CD4-positive, CD25-positive, alpha-beta regulatory T cell (primary cell): ENCODE measurements at places on chromosomes 2 and 18. TPM values are rescaled to one million over a fixed set of nuclear protein-coding genes. Genes with fewer than 3 reads are reported as not detected.
A peak's percentile ranks its signal among the peaks of the same experiment; 100 is the strongest.

The TNS1 gene
- 0.49 TPM for total RNA-seq

DNA sequence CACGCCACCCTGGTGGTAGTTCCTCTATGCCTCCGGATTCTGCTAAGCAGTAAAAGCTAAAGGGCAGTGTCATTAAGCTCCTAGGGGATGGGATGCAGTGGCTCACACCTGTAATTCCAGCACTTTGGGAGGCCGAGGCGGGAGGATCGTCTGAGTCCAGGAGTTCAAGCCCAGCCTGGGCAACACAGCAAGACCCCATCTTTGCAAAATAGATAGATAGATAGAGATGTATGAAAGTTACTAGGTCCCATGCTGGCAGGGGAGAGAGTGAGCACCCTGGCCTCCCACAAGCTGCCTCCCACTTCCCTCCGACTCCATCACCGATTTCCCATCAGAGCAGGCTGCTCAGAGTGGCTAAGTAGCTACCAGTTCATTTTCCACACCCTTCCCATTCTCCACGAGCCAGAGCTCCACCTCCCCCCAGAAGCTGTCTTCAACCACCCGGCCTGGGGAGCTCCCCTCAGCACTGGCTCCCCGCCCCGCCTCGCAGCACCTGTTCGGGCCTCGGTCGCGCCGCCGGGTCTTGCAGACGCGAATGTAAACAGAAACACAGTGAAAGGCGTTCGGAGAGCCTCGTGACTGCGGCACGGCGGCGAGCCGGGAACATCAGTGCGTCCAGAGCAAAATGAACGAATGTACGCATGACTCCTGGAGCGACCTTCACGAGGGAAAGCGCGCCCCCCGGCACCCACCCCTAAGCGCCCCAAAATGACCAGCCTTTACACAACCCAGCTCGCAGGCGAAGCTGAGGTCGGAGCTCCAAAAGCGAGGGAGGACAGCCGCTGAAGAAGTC is 598 bp upstream of the CEP68 start:
- no peaks in the 10 kb centered on the region for H3K36me3 ChIP-seq
- H3K4me3 ChIP-seq = peak overlapping the region; percentile 65
- H3K4me1 ChIP-seq = peaks cover 58% of the 10 kb centered on the region
- no peaks in the 10 kb centered on the region for H3K27me3 ChIP-seq
- H3K27ac ChIP-seq = peak overlapping the region; percentile 74

The SCG2 gene
- total RNA-seq = not detected

DNA sequence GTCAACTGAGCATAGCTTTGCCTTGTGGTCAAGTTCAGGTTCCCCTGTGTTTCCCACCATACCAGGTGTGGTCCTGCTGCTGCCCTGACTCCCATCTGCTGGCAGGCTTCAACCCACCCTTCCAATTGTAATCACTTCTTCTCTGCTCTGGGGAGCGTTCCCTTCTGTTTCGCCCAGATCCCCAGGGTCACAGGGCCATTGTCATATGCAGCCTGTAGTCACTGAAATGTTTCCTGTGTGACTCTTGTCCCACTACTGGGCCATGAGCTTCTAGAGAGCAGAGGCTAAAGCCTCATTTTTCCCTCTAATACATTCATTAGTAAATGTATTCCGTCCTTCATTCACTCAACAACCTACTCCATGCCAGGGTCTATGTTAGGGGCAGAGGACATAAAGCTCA is 75.0 kb upstream of the LAPTM4A start:
- H3K27me3 ChIP-seq = peaks cover under 1% of the 10 kb centered on the region
- H3K27ac ChIP-seq = no peak overlapping the region
- DNase-seq = no peak
- H3K4me1 ChIP-seq = no peaks in the 10 kb centered on the region

DNA sequence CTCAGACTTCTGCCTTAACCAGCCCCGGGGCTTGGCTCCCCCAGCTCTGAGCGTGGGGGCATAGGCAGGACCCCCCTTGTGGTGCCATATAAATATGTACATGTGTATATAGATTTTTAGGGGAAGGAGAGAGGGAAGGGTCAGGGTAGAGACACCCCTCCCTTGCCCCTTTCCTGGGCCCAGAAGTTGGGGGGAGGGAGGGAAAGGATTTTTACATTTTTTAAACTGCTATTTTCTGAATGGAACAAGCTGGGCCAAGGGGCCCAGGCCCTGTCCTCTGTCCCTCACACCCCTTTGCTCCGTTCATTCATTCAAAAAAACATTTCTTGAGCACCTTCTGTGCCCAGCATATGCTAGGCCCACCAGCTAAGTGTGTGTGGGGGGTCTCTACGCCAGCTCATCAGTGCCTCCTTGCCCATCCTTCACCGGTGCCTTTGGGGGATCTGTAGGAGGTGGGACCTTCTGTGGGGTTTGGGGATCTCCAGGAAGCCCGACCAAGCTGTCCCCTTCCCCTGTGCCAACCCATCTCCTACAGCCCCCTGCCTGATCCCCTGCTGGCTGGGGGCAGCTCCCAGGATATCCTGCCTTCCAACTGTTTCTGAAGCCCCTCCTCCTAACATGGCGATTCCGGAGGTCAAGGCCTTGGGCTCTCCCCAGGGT is 5.5 kb downstream of the CTDSP1 start:
- peaks cover 17% of the 10 kb centered on the region for H3K36me3 ChIP-seq
- no peaks in the 10 kb centered on the region for H3K27me3 ChIP-seq
- DNase-seq = no peak
- H3K27ac ChIP-seq = peak overlapping the region; percentile 84
- peaks cover 64% of the 10 kb centered on the region for H3K4me1 ChIP-seq
- peak overlapping the region; percentile 37 for H3K4me3 ChIP-seq

DNA sequence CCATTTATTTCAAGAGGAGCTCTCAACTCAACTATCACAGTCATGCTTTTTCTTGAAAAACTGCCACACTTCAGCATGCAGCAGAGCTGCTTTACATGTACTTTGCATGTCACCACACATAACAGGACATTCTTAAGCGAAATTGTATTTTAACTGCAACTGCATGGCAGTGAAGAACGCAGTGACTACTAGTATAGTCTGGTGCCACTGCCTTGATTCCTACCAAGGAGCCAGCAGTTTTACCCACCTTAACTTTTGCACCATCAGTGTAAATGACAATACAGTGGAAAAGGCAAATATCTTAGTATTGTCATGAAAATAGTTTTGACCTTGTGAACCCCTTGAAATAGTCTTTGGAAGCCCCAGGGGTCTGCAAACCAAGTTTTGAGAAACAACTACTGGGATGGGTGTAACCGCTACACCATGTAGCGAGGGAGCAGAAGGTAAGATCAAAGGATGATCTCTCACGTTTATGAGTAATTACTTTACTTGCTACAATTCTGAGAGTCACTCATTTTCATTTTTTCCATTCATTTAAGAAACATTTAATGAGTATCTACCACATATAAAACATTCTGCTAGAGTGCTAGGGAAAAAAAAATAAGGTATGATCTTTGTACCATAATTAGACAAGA is 32.3 kb upstream of the MPP4 start:
- H3K27ac ChIP-seq = no peak overlapping the region
- no peaks in the 10 kb centered on the region for H3K27me3 ChIP-seq
- no peaks in the 10 kb centered on the region for H3K4me1 ChIP-seq
- no peak for DNase-seq
- H3K36me3 ChIP-seq = peaks cover 4% of the 10 kb centered on the region

DNA sequence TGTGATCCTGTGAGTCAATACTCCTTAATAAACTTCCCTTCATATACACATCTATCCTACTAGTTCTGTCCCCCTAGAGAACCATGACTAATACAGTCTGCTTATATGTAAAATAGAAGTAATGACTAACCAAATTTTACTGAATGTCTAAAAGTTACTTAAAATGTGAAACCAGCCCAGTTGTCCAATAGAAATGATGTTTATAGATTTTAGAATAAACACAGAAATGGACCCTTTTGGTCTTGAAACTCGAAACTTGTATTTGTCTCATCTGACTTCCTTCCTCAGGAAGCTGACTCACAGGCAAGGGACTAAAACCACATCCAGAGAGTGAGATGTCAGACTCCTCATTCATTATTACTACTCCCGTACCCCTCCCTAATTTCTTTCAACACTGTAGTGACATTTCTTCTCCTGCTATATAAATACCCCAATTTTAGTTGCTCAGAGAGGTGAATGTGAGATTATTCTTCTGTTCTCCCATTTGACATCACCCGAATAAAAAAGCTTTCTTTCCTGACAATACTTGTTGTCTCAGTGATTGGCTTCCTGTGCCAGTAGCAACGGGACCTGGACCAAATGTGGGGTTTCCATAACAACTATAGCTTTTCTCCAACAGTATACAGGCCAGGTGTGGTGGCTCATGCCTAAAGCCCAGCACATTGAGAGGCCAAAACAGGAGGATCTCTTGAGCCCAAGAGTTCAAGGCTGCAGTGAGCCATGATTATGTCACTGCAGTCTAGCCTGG is 486.0 kb downstream of the ERBB4 start:
- H3K27ac ChIP-seq = no peak overlapping the region
- no peaks in the 10 kb centered on the region for H3K4me1 ChIP-seq
- no peaks in the 10 kb centered on the region for H3K36me3 ChIP-seq
- H3K27me3 ChIP-seq = no peaks in the 10 kb centered on the region
- H3K4me3 ChIP-seq = no peak overlapping the region

GRCh38 chr2:209424199-209424701 is 403 bp downstream of the MAP2 start:
- peaks cover 7% of the 10 kb centered on the region for H3K27me3 ChIP-seq
- H3K36me3 ChIP-seq = no peaks in the 10 kb centered on the region
- no peak for DNase-seq
- no peak overlapping the region for H3K27ac ChIP-seq
- peaks cover 5% of the 10 kb centered on the region for H3K4me1 ChIP-seq
- H3K4me3 ChIP-seq = no peak overlapping the region

- H3K4me1 ChIP-seq = no peaks in the 10 kb centered on the region
- H3K27ac ChIP-seq = no peak overlapping the region
- no peak overlapping the region for H3K4me3 ChIP-seq
- H3K36me3 ChIP-seq = no peaks in the 10 kb centered on the region
Observed at GRCh38 chr2:102848366-102848839, 86.6 kb downstream of the TMEM182 start.

The HSBP1L1 gene
- total RNA-seq = 10.5 TPM

DNA sequence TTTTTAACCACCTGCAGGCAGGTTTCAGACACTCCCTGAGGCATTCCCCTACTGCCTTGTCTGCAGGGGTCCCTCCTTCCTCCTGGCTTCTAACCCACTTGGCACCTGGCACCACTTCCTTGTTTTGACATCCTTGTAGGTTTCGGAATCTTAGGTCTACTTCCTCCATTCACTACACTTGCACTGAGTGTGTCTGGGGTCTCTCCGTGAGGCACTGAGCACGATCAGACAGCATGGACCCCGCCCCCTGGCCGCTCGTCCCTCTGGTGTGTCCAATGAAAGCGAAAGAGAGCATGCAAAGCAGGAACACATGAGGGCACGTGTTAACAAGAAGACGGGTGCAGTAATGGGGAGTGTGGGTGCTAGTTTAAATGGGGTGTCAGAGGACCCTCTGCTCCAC is 63.8 kb downstream of the HAUS1 start:
- H3K27me3 ChIP-seq = peaks cover 1% of the 10 kb centered on the region
- H3K36me3 ChIP-seq = no peaks in the 10 kb centered on the region
- H3K27ac ChIP-seq = no peak overlapping the region
- H3K4me3 ChIP-seq = peak overlapping the region; percentile 7

The CCDC74A gene
- 0.49 TPM for total RNA-seq

GRCh38 chr2:39948016-39948719 is 169.1 kb upstream of the THUMPD2 start:
- H3K27ac ChIP-seq = no peak overlapping the region
- no peak for DNase-seq
- no peaks in the 10 kb centered on the region for H3K27me3 ChIP-seq
- no peaks in the 10 kb centered on the region for H3K36me3 ChIP-seq
- H3K4me1 ChIP-seq = no peaks in the 10 kb centered on the region

DNA sequence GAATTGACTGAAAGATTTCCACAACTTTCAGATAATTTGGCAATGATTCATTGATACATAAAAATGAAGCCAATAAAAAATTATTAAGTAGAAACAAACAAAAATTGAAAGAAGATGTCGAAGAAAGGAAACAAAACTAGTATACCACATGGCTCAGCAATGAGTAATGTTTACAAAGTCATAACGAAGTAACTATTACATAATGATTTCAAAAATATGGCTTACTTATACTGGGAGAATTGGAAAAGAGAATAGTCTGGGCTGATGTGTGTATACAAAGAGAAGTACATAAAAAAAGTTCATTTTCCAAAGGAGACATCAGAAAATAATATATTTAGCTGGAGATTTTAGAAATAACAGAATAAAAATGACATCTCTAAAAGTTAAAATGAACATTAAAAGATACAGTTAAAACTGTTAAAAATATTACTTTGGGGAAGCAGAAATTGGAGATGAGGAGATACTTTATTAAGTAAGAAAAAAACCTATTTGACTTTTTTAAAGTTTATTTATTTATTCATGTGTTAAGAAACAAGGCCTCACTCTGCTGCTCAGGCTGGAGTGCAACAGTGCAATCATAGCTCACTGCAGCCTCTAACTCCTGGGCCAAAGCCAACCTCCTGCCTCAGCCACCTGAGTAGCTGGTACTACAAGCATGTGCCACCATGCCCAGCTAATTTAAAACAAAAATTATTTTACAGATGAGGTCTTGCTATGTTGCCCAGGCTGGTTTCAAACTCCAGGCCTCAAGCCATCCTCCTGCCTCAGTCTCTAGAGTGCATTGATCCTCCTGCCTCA is 409.7 kb upstream of the PIK3C3 start:
- H3K4me3 ChIP-seq = no peak overlapping the region
- no peaks in the 10 kb centered on the region for H3K4me1 ChIP-seq
- no peak for DNase-seq
- no peak overlapping the region for H3K27ac ChIP-seq
- H3K36me3 ChIP-seq = no peaks in the 10 kb centered on the region

DNA sequence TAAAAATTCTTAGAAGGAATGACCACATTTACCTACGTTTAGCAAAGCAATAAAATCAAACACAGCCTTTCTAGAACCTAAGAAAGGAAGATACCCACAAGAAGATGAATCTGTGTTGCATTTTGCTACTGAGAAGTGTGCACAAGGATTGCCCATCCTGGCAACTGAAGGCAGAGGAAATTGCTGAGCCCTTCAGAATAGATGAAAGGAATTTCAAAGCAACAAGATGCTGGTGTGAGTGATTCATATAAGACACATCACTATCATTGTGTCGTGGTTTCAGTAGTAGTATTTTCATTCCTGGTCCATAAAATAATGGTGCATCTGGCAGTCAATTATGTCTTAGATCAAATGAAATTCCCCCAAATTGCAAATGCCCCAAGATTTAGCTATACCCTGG is 48.4 kb upstream of the ANKRD44 start:
- no peaks in the 10 kb centered on the region for H3K4me1 ChIP-seq
- H3K36me3 ChIP-seq = no peaks in the 10 kb centered on the region
- no peak overlapping the region for H3K4me3 ChIP-seq
- no peak overlapping the region for H3K27ac ChIP-seq
- no peaks in the 10 kb centered on the region for H3K27me3 ChIP-seq

The DPP4 gene
- total RNA-seq = 12.6 TPM

The KCNIP3 gene
- total RNA-seq = not detected

DNA sequence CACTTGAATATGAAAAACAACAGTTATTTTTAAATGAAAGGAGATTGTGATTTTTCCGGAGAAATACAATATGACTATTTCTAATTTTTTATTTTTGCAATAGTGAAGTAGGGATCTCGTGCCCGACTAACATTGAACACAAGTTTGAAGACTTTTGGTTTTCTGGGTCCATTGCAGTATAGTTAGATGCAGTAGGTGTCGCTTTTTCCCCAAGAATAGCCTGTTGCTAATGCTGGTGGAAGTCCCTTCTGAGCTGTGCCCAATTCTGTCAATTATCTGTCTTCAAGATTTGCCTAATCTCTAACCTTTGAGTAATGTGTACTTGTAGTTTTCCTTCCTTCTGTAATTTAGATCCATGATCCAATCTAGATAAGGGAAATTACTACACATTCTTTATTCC is 36.5 kb downstream of the SEMA4F start:
- no peak overlapping the region for H3K4me3 ChIP-seq
- no peak for DNase-seq
- no peaks in the 10 kb centered on the region for H3K36me3 ChIP-seq
- H3K27me3 ChIP-seq = peaks cover 2% of the 10 kb centered on the region
- H3K4me1 ChIP-seq = no peaks in the 10 kb centered on the region
- no peak overlapping the region for H3K27ac ChIP-seq
